ENCODE measurements at places on chromosomes 12 and 14.

- DNase-seq, result peak; percentile 22
Measured at GRCh38 chr12:69070319-69071090, 137.5 kb upstream of the CPM start.

- DNase-seq, result no peak
Measured at GRCh38 chr14:37147310-37147880, 25.0 kb downstream of the SLC25A21 start.

- no peak for DNase-seq
Measured at GRCh38 chr12:5259523-5259922, 172.4 kb upstream of the NTF3 start.

- no peak for DNase-seq
Measured at GRCh38 chr12:52920937-52921336, 16.1 kb upstream of the KRT8 start.

DNA sequence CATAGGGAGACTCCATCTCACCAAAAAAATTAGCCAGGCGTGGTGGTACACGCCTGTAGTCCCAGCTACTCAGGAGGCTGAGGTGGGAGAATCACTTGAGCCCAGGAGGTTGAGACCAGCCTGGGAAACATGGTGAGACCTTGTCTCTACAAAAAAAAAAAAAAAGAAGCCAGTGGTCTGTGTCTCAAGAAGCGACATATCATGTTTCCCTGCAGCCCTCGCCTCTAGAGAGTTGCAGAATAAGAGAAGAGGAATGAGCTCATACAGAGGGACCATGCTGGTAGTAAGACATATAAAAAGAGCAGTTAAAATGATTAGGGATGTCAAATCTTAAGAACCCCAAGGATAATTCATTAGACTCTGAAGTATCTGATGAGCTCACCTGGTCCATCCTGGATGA lies 39.4 kb upstream of the BICDL1 start:
- DNase-seq, result no peak

DNA sequence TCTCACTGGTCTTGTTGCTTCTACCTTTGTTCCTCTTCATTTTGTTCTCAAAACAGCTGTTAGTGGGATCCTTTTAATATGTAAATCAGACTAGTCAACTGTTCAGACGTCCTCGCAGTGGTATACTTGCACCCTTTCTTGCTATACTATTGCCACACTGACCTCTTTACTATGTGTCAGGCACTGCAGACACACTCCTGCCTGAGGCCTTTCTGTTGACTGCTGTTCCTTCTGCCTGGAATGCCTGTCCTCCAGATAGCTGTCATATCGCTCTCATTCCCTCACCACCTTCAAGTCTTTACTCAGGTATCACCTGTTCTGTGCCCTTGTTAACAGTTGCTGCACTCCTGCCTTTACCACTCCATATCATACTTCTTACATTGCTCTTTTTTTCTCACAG lies 90.0 kb upstream of the TMEM263 start:
- DNase-seq, result no peak

GRCh38 chr12:43145481-43145880 lies 406.5 kb downstream of the ADAMTS20 start:
- no peak for DNase-seq

DNA sequence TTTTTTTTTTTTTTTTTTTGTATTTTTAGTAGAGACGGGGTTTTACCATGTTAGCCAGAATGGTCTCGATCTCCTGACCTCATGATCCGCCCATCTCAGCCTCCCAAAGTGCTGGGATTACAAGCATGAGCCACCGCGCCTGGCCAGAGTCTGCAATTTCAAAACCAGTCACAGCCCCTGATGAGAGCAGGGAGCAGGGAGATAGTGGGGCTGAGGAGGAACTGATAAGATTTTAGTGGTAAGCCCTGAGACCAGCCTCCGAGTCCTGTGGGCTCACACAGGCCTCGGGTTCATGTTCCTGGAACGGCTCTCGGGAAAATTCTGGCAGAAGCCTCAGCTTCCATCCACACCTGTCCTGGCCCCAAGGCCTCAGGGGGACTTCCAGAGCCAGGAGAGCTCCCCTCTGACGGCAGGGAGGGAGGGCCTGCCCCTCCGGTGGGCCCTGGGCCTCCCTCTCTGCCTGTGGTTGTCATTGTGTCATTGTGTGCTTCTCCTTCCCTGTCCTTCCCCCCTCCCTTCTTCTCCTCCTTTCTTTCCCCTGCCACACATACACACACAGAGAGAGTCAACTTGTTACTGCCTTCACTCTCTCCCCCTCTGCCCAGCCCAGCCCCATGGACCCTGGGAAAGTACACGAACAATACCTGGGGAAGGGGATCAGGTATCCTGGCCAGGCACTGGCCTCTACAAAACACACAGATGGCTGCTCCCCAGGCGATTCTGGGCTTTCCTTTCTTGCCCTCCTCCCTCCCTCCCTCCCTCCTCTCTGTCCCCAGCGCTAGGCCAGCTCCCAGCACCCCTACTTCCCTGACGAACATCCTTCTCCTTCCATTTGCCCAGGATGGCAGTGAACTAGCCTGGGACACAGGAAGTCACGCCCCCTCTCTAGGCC lies 294.1 kb downstream of the DPF3 start:
- no peak for DNase-seq

DNA sequence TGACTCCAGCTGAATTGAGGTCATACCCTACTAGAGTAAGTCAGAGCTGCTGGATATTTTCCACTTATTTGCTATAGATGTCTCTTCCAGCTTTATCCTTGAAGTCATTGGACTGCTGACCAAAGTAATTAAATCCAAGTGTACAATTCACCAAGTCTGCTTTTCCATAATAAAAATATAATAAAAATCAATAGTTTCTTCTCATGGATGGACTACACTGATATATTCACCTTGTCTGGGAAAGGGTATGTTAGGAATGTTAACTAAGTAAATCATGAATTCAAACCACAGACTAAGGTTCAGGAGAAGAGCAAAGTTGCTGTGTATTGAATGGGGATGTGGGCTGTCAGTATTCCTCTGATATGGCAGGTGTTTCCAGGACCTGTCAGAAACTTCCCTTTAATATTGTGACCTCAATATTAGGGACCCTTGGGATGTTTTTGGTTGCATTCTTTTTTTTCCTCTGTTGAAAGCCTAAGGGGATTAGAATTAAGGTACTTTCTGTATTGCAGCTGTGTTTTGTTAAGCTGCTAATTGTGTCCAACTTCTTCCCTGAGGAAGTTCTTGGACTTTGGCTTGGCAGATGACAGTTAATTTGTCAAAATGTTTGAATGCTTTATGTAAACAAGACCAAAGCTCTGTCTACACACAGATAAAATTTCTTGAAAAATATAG lies 284.0 kb downstream of the ATP23 start:
- DNase-seq, result no peak

GRCh38 chr12:57006809-57007475 lies 596 bp upstream of the ZBTB39 start:
- DNase-seq, result no peak

GRCh38 chr14:71286126-71286525 lies 378.9 kb downstream of the PCNX1 start:
- DNase-seq, result no peak

GRCh38 chr14:82565825-82566224 lies 1032.2 kb upstream of the SEL1L start:
- DNase-seq, result no peak

DNA sequence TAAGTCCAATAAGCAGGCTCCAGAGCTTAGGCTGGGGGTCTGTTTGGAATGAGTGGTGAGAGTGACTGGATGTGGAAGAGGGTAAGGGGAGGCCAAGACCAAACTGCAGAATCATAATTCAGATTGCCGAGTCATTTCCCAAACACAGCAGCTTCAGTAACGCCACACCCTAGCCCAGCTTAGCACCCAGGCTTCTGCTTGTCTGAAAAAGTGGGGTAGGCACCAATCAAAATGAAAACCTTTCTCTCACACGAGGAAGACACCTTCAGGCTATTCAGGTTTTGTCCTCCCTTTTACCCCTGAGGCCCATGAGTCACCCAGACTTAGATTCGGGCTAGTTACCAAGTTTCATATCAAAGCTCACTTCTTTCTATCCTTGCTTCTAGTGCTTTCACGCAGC lies 306.1 kb downstream of the DAD1 start:
- DNase-seq, result no peak

GRCh38 chr14:24339284-24340151 lies at the start of gene RIPK3:
TSS of gene RIPK3 (minus strand) at chr14:24339991. CDS start at chr14:24339826, 165 bp downstream.
- peak; percentile 32 for DNase-seq

GRCh38 chr12:6384499-6385436 lies 806 bp downstream of the LTBR start:
- DNase-seq, result no peak

DNA sequence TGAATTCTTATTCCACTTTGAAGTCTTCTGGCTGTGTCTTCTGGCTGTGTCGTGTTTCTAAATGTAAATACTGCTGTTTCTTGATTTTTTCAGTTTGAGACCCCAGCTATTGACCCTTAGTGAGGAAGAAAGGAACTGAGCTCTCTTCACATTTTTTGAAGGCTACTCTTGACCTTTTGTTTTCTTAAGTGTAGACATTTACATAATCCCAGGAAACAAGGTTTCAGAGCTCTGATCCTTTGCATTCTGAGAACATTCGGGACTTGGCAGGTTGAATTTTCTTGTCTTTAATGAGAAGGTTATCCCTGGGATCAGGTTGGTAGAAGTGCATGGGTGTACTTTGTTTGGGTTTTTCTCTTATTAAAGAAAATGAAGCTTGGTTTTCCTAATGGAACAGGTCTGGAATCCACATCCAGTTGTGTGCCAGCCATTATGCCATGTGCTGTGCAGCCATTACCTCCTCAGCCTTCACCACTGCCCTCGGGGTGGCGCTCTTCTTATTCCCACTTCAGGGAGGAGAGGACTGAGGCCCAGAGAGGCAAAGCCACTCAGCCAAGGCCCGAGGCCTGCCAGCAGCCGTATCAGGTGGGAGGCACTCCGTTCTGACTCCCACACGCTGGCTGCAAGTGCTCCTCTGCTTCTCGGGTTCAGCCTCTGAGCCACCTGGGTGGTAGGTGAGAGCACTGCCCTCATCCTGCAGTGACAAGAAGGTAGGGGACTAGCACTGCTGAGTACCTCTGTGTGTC lies 120.9 kb downstream of the BEGAIN start:
- no peak for DNase-seq

DNA sequence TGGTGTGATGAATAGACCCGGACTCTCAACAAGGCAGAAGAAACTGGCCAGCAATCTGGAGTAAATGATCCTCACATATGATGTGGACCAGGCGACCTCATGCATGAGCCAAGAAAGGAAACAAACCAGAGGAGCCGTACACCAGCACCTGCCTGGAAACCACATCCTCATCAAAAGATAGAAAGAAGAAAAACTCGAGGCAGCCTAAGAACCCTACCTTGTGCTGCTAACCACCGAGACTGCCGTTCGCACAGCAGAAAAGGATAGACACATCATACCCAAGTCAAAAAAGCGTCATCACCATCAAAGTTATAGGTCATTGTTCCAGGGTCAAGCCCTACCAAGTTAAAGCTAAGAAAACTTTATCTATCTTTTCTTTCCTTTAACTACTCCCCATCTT lies 66.7 kb downstream of the RESF1 start:
- peak; percentile 33 for DNase-seq

GRCh38 chr14:56902385-56902784 lies 92.1 kb upstream of the OTX2 start:
- DNase-seq, result no peak

GRCh38 chr12:57444744-57445143 lies 10.2 kb downstream of the INHBC start:
- no peak for DNase-seq

DNA sequence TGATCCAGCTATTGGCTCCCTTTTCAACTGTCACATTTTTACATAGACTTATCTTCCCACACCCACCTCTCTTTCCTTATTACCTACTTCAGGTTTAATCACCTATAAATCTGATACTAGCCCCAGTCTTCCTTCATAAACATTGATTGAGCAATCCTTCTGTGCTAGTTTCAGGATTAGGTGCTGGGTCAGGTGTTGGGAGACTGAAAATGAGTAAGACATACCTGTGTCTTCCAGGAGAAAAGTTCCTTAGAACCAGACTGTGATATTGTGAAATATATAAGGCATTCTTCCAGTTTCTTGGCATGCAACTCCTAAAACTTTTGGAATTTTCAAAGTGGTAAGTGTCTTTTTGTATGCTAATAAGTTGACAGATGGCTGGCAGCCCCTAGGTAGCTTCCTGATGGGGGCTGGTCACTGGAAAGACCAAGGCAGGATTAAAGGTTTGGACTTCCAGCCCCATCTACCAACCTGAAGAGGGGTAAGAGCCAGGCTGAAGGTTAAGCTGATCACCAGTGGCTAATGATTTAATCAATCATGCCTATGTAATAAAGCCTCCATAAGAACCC lies 4.6 kb downstream of the ANO6 start:
- DNase-seq, result no peak

DNA sequence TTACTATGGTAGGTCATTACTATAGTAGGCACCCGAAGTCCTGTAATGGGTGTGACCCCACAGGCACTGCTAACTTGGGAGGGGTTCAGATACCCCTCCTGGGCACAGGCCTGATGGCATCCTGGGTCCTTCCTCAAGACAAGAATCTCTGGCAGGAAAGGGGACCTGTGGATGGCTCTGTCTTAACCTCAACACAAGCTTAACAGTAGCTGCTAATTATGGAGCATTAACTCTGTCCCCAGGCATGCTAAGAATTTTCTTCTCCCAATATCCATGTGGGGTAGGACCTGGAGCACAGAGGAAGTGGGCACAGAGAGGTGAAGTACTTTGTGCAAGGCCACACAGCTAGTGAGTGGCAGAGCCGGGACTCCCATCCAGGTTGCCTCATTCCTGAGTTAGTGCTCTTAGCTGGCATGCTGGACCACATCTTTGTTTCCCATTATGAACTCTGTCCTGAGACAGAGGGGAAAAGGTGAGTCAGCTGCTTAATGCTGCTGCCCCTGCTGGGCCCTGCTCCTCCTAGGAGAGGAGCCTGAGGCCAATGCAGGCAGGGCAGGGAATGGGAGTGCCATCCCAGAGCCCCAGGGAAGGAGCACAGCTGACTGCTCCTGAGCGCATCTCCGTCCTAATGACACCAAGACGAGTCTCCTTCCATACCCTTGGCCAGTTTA lies 32.1 kb downstream of the GALNT16 start:
- DNase-seq, result no peak

DNA sequence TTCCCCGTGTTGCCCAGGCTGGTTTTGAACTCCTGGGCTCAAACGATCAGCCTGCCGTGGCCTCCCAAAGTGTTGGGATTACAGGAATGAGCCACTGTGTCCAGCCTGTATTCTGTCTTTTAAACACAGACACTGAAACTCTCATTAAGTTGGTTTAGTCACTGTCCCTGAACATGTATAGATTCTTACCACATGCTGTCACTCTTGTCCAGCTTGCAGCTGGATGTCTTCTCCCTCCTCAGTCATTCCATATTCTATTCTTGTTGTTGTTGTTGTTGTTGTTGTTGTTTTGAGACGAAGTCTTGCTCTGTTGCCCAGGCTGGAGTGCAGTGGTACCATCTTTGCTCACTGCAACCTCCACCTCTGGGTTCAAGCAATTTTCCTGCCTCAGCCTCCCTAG lies 12.3 kb upstream of the ATP5MC2 start:
- DNase-seq, result no peak

GRCh38 chr12:125287155-125287847 lies 222.1 kb downstream of the AACS start:
- no peak for DNase-seq

- DNase-seq, result no peak
Measured at GRCh38 chr14:95331708-95332408, 12.2 kb upstream of the CLMN start.

Measured in activated CD4-positive, alpha-beta T cell treated with anti-CD3 and anti-CD28 coated beads, Interleukin-2, amount 50 U/mL, for 24 hours (primary cell).